ENCODE measurements at places on chromosomes 7 and 10.

DNA sequence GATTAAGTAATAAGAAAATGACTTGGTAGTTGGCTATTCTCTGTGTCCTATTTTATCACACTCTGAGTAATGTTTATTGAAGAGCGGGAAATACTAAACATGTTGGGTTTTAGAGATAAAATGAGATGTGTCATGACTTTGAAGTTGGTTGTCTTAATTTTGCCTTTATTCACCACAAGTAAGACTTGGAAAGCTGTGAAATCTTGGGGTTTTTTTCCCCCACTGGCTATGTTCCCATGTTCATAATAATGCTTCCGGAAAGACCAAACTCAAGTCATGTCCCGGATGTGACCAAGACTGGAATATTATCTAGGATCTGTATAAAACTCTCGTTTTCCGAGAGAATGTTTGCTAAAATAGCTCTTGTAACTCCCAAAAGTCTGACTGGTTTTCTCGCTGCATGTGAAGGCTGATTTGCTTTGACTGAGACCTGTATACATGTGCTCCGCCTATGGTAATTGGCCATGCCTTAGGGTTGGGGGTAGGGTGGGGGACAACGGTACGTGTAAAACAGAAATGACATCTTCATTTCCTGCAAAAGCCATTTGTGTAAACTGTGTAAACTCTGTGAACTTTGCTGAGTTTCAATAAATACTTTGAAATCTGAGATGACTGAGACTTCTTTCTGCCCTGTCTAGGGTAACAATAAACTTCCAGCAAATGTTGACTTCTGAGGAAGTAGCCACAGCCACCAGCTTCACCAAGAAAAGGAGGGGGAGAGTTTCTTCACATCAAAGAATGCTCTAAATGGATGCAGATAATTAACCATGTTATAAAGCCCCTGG lies 169.6 kb downstream of the ZNF365 start:
- no peak for DNase-seq

DNA sequence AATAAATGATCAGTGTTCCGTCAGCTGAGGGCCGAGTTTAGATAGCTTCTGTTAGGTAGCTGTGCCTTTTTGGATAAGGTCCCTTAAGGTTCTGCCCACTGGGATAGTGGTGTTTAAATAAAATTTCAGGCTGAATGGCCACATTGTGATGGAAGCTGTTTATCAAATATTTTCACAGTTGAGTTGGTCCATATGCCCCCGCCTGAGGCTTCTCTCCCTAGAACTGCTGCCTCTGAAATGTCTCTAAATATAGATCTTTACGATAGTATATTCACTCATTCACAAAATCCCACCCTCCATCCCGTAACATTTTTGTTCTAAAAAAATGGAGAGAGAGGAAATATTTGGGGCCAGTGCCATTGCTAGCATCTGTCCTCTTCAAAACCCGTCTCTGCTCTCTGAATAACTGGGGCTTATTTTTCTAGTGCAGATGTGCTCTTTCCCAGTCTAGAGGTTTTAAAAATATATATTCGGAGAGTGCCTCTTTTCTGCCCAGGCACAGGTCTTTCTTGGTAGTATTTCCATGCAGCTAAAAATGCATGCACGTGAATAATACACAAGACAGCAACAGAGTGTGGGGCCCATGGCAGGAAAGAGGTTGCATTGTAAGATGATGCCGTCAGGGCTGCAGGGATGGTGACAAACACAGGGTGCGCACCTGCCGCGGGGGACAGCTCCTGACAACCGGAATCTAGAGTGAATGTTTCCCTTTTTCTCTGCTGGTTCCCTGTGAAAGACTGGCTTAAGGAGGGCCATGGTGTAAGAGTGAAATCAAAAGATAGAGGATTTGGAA lies 105.4 kb upstream of the BTBD16 start:
- no peak for DNase-seq

GRCh38 chr10:52949899-52950298 lies 177.3 kb upstream of the MBL2 start:
- no peak for DNase-seq

- no peak for DNase-seq
Measured at GRCh38 chr7:42373285-42373684, 136.3 kb upstream of the GLI3 start.

DNA sequence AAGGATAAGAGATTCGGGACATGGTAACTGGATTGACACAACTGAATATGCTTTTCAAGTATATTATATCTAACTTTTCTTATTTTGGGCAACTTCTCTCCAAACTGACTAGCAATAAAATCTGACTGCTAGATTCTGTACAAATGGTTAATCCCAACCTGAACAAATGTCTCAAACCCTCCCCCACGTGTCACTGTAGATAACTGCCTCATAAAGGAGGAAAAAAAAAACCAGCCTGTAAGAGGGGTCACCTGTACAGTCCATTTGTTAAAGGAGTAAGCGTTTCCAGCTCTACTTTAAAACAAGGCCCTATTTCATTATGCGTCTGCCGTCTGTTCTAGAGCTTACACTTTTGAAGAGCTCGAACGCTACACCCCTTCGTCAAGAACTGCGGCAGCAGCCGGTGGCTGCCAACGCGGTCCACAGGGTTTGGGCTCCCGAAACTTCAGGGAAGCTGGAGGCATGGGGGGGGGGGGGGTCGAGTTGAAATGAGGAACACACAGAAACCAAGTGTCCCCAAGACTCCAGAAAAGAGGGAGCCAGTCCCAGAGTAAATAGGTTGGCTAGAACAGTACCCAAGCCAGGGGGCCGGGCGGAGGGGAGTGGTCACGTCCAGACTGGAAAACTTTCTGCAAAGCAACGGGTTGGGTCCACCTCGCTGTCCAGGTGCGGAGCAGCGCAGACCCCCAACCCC lies 492 bp downstream of the COG5 start:
- DNase-seq, result no peak

DNA sequence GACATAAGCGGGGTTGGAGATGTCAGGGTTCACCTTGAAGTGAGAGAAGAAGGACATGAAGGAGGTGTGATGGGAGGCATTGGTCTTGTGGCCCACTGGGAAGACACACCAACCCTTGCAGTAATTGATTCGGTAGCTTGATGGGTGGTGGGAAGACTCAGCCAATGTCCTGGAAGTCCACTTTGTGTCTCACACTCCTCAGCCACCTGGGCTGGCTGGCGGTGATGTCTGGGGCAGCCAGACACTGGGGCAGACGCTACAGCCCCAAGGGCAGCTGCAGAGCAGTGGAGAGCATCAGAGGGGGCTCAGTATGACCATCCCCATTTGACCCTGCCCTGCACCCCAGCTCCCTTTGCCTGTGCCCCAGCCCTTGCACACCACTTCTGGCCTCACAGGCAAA lies 16.7 kb upstream of the DRGX start:
- no peak for DNase-seq

- DNase-seq, result no peak
Measured at GRCh38 chr7:144854839-144855424, 19.1 kb upstream of the TPK1 start.

DNA sequence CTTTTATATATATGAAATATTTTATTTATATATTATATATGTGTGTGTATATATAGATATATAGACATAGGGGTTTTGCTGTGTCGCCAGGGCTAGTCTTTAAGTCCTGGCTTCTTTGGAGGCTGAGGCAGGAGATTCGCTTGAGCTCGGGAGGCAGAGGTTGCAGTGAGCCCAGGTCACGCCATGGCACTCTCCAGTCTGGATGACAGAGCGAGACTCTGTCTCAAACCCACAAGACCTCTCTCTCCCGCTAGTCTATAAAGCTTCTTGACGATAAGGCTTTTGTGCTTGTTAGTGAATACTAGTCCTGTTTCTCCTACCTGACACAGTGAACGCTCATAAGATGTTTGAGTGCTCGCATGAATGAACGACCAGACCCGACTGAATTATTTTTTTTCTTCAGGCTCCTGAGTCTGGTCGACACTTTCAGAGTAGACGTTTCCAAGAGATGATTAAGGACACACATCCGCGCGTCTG lies 577 bp upstream of the DDX21 start:
- DNase-seq, result no peak

DNA sequence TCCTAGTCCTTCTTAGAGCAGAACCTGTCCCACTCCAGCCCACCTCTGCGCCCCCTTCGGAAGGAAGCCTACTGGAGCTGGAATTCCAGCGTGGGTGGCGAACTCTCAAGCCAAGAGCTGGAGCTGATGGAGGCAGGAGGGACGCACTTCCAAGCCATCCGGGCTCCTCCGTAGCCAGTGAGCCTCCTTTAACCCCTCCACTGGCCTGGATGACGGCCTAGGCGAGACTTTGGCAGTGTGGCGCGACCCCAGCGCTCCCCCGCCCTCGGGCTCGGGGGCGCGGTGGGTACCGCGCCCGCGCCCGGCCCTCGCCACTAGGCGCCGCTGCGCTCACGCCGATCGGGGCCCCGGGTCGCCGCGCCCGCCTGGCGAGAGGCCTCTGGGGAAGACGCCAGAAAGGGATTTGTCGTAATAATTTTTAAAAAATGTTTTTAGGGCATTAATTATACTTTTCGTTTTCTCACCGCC lies 5.1 kb upstream of the EMX2 start:
- DNase-seq, result no peak

- peak; percentile 78 for DNase-seq
Measured at GRCh38 chr7:74094224-74095101, 10.9 kb downstream of the LIMK1 start.

- no peak for DNase-seq
Measured at GRCh38 chr10:14772399-14772798, 2.3 kb downstream of the FAM107B start.

- no peak for DNase-seq
Measured at GRCh38 chr7:111846898-111847297, 284.6 kb upstream of the IMMP2L start.

- no peak for DNase-seq
Measured at GRCh38 chr10:126588024-126588423, 82.5 kb downstream of the C10orf90 start.

DNA sequence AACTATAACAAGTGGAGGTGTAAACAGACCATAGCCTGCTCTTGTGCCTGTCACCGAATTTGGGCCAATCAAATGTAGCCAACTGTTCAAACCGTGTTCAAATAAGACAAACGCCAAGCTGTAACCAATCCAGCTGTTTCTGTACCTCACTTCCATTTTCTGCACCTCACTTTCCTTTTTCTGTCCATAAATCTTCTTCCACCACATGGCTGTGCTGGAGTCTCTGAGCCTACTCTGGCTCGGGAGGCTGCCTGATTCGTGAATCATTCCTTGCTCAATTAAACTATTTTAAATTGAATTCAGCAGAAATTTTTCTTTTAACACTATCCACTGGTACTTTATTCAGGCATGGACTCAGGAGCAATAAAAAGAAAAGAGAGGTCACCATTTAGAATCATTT lies 29.9 kb upstream of the COL1A2 start:
- DNase-seq, result no peak

GRCh38 chr10:21273400-21273968 lies 252.0 kb downstream of the SKIDA1 start:
- DNase-seq, result no peak

DNA sequence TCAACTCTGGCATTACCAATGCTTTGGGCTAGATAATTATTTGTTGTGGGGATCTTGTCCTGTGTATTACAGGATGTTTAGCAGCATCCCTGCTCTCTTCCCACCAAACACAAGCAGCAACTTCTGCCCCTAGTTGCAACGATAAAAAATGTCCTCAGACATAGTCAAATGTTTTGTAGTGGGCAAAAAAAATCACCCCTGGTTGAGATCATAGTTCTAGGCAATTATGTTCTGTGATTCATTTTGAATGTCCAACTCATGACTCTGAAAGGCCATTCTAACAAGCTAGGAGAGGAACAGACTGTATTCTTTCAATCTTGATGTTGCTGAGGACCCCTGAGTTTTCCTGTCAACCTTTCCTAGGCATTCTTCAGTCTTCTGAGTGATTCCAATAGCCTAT lies 79.5 kb downstream of the RTKN2 start:
- no peak for DNase-seq

- no peak for DNase-seq
Measured at GRCh38 chr10:120436439-120437112, 20.5 kb upstream of the PLPP4 start.

GRCh38 chr7:31550432-31550831 lies 36.5 kb downstream of the ITPRID1 start:
- DNase-seq, result no peak

DNA sequence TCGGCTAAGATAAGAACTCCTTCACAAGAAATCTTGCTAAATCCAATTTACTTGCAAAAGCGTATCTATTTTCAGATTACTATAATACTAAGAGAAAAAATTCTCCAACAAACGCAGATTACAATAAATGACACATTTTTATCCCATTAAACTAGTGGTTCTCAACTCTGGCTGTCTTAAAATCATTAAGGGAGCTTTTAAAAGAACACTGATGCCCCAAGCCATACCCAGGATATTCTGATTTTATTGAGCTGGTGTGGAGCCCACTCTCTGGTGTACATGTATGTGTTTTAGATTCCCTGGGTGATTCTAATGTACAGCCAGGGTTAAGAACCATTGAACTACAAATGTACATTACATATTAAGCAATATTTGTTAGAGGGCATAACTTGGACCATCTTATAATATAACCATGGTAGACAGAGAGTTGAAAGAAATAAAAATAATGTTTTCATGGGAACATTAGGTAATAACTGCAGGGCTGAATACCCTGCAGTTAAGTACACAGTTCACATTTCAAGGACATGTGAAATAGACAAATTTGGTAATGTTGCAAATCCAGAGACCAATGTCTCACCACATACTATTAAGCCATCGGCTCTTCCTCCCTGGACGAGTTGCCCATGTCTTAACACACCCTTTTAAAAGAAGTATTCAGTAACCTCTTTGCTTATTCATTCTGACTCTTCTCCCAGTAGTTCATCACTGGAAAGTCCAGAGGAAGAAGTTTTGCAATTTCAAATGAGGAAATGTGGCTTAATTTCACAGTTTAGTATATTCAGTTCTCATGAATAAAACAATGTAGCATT lies 6.2 kb downstream of the GSAP start:
- peak; percentile 89 for DNase-seq

- DNase-seq, result no peak
Measured at GRCh38 chr7:150791304-150791703, 8.9 kb downstream of the TMEM176B start.

DNA sequence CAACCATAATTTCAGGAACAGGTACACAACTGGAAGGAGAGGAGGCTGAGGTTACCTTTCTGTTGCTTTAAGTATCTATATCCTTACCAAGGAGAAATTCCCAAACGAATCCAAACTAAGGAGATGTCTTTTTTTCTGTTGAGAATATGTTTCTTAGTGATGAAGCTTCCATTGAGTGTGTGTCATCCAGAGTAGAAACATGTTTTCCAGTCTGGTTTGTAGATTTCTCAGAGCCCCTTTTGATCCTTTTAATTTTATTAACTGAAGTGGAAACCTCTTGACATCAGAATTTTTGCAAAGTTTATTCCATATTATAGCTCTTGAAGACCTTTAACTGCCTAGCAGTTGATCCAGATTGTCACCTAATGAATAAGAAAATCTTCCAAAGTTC lies 207.1 kb upstream of the FERD3L start:
- DNase-seq, result no peak
